ENCODE measurements at places on chromosomes 16 and 17.

- DNase-seq = no peak
Observed at GRCh38 chr17:46878055-46878454, 26.7 kb downstream of the WNT9B start.

- DNase-seq = peak; percentile 67
Observed at GRCh38 chr17:80252871-80253270, 7.8 kb upstream of the RNF213 start.

- no peak for DNase-seq
Observed at GRCh38 chr17:31699281-31699680, 159.8 kb downstream of the COPRS start.

- DNase-seq = no peak
Observed at GRCh38 chr16:29742683-29743275, 3.0 kb downstream of the C16orf54 start.

- no peak for DNase-seq
Observed at GRCh38 chr16:12078405-12079280, 102.1 kb downstream of the SNX29 start.
